ENCODE measurements at places on chromosomes 13 and 19.

GRCh38 chr19:49881672-49882394, 4.3 kb downstream of the TBC1D17 start:
- DNase-seq: no peak

DNA sequence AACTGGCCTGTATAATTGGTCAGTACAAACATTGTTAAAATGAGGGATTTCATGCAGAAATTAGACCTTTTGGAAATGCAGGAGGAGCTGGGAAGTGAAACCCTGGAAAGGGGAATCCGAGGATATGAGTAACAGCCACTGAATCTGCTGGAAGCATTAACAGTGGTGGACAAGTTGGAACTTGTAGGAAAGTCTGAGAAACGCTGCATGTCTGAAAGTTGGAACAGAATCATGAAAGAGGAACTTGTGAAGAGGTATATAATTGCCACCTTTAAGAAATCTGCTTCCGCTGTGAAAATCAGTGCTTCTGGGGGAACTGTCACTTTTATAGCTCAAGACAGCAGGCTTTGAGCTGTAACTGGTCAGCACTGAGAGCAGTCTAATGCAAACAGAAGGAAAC, 716.5 kb upstream of the PRR20A start:
- DNase-seq: no peak

GRCh38 chr13:27643334-27644132, 21.8 kb downstream of the POLR1D start:
- no peak for DNase-seq

GRCh38 chr13:80251403-80251802, 89.5 kb downstream of the SPRY2 start:
- no peak for DNase-seq

DNA sequence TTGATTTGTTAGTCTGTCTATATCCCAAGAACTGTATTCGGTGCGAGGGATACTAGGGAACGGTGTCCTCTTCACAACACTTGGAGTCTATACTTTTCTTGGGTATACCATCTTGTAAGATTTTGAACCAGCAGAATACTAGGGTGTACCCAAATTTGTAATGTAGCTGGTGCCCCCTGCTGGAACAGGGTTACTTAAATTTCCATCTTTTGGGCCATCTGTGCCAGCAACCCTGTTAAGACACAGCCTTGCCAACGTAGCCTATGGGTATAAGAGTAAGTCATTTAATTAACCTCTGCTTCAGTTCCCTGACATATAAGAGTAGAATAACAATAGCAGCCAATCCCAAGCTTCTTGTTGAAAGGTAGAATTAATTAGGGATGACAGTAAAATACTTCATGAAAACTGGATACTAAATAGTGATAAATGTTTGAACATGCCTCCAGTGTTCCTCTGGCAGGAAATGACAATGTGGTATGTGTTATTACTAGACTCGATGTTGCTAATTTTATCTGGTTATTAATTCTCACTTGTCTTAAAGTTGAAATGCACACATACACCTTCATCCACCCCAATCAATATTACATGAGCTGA, 607.6 kb downstream of the FGF9 start:
- peak; percentile 76 for DNase-seq

DNA sequence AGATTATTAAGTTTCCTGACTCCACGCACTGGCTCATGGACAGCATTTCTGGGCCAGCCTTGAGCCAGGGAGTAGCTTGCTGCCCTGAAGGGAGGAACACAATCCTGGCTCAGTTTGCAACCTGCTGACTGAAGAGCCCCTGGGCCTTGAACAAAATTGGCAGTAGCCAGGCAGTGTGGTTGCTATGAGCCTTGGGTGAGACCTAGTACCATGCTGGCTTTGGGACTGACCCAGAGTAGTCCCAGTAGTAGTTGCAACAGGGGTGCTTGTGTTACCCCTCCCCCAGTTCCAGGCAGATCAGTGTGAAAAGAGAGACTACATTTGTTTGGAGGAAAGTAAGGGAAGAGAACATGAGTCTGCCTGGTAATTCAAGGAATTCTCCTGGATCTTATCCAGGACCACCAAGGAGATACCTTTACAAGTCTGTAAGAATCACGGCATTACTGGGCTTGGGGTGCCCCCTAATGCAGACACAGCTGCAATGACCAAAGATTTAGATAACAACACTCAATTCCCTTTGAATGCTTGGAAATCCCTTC, 22.0 kb downstream of the ITGBL1 start:
- DNase-seq: no peak

DNA sequence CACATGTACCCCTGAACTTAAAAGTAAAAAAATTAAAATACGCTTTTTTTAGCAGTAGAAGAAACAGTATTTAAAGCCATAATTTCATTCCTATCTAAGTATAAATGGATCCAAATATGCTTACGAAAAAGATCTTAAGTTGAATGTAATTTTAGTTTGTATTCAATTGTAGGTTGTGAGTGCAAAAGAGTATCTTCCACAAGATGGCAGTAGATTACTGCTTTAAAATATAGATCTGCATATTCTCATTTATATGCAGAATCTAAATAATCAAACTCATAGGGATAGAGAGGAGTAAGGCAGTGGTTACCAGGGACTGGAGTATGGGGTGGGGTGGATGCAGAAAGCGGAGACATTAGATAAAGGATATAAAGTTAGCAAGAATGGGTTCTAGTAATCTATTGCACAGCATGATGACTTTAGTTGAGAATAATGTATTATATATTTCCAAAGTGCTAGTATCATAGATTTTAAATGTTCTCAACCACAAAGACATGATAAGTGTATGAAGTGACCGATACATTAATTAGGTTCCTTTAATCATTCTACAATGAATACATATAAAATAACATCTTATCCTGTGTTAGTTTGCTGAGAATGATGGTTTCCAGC, 14.2 kb downstream of the OR7A17 start:
- peak; percentile 3 for DNase-seq

DNA sequence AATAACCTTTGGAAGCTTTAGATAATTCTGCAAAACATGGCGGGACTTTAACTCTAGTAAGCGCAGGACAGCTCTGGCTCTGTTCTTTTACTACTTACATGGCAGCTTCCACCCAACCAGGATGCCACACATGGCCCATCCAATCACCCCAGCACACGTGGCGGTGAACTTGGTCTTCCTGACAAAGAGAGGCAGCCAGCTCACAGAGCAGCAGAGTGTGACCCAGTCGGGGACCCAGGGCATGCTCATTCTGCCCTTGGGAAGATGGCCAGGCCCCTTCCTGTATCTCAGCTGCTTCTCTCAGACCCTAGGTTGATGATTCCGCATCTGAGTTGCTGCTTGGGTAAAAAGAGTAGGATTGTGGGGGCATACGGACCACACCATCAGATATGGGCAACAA, 172.1 kb downstream of the USP12 start:
- DNase-seq: no peak

DNA sequence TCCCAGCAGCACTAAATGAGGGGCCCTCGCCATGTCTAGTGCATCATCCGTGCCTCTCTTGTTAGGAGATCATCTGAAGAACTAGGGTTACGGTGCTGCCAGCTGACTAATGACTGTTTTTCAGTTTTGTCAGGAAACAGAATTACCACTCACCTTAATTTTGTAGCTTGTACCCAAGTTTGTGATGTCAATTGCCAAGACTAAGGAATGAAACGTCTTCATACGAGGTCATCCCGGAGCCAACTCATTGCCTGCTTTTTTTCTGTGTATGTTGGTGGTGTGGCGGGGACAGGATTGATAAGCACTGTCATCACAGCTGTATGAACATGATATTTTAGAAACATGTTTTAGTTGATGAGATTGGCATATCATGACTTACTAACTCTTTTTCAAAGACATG, 100.6 kb downstream of the TNFRSF19 start:
- no peak for DNase-seq

- no peak for DNase-seq
Measured at GRCh38 chr19:1355568-1356507, 27.9 kb upstream of the NDUFS7 start.

DNA sequence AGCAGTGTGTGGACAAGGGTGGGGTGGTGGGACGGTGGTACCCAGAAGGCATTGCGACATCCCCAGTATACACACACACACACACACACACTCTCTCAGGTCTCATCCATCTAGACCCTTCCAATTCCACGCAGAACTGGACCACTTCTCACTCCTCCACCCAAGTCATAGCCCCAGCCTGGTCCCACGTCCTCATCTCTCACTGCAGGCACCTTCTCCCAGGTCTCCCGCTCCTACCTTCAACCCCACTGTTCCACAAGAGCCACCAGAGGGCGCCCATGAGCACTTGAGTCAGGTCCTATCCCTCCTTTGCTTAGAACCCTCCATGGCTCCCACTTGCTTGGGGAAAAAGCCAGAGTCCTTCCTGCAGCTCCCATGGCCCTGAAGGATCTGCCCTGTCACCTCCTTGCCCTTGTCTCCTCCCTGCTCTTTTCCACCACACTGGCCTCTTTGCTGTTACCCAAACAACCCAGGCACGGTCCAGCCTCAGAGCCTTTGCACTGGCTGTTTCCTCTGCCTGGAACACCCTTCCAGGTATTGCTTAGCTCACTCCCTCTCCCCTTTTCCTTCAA, 62.6 kb downstream of the IER2 start:
- DNase-seq: peak; percentile 77

All from CD4-positive, alpha-beta T cell treated with Interleukin-10 for 1 hour (primary cell).